Heart right ventricle (tissue), 16 donors: ENCODE measurements at places on chromosomes 1 and 21. TPM values are rescaled to one million over a fixed set of nuclear protein-coding genes. Genes with fewer than 3 reads are reported as not detected.

DNA sequence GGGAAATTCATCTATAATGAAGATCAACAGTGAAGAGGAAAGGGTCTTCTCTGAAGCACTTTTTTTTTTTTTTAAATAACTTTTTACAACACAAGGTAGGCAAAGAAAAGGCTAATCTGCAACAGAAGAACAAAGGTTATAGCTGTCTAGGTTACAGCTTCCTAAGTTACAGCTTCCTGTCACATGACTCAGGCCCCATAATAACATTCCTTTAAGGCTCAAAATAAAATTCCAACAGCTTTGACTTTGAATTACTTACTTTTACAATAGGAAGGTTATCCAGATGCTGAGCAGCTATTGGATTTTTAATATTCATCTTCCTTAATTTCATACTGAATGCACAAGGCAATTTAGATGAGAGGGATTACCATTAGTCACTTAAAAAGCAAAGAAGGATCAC is 40.4 kb upstream of the TMEM61 start:
- no peak overlapping the region for H3K27ac ChIP-seq
- H3K4me3 ChIP-seq: no peak overlapping the region
- DNase-seq: no peak
- H3K27me3 ChIP-seq: no peaks in the 10 kb centered on the region

DNA sequence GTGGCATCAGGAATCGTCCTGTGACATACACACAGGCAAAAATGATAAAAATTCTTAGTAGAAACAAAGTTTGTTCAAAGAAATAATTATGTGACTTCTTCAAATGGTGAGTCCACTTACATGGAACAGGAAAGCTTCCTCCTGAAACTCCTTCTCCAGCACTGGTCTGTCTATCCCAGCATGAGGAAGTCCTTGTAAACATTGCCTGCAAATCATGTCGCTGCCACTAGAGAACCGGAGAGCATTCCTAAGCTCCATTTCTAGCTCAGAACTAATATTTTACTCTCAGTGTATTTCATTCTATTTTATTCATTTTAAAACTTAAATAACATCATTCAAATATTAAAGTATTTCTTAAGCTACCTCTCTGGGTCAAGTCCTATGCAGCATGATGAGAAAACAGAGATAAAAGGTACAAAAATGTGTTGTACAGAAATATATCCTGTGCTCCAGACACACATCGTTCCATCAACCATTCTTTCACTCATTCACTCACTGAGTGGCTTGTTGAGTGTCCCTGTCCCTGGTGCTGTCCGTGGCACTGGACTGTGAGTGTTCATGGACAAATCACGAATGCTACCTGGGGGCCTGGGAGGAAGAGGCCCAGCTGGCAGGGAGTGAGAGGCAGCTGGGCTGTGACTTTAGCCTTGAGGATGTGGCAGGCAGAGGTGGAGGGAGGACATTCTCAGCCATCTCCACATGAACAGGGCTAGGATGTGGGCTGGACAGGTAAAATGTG is 10.0 kb downstream of the CYP4A22 start:
- no peaks in the 10 kb centered on the region for H3K4me1 ChIP-seq
- DNase-seq: no peak
- H3K27ac ChIP-seq: no peak overlapping the region
- no peaks in the 10 kb centered on the region for H3K27me3 ChIP-seq
- H3K36me3 ChIP-seq: no peaks in the 10 kb centered on the region

- no peak for DNase-seq
- H3K36me3 ChIP-seq: peaks cover 11% of the 10 kb centered on the region
- H3K4me1 ChIP-seq: no peaks in the 10 kb centered on the region
Observed at GRCh38 chr1:12028248-12028647, 8.9 kb downstream of the MIIP start.

FLVCR1 gene
- total RNA-seq: 2.3 TPM

FTCD gene
- 0.93 TPM for total RNA-seq
